Cerebellar nuclear complex (tissue), 1 donor: ENCODE measurements at places on chromosomes 6 and 20.

DNA sequence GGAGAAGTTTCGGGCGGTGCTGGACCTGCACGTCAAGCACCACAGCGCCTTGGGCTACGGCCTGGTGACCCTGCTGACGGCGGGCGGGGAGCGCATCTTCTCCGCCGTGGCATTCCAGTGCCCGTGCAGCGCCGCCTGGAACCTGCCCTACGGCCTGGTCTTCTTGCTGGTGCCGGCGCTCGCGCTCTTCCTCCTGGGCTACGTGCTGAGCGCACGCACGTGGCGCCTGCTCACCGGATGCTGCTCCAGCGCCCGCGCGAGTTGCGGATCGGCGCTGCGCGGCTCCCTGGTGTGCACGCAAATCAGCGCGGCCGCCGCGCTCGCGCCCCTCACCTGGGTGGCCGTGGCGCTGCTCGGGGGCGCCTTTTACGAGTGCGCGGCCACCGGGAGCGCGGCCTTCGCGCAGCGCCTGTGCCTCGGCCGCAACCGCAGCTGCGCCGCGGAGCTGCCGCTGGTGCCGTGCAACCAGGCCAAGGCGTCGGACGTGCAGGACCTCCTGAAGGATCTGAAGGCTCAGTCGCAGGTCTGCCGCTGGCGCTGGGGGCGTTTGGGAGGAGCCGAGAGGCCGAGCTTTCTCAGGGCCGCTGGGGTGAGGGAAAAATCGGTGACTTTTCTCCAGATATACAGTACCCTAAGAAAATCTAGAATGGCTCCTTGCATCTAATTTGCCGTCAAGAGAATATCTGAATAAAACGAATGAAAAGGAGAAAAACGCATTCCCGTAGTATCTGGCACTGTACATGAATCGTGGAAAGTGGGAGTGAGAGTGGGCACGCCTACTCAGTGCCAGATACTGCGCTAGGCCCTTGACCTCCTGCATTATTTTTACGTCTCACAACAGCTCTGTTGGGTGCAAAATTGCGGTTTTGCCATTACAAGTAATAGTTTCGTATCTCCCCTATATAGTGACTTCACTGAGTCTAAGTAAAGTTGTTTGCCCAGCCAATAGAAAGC lies 1.0 kb downstream of the CALHM6 start:
- no peak for DNase-seq

- DNase-seq = no peak
These were observed 595.3 kb upstream of the ADGRB3 start for GRCh38 chr6:68039641-68040311.

DNA sequence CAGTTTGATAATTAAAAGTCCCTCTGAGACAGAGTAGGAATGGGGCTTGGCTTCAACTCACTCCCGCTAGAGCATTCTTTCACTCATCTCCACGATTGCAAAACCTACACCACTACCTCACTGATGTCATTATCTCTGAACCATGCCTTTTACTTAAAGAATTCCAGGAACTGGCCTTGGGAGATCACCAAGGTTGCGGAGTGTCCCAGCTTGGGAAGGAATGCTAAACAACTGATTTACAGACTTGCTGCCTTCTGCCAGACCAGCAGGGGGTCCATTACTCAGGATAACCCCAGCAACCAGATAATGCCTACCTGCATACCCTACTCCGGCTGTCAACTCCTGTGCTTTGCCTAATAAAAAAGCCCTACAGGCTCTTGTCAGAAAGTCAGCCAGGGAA lies 102.2 kb upstream of the RALGAPA2 start:
- DNase-seq = no peak

DNA sequence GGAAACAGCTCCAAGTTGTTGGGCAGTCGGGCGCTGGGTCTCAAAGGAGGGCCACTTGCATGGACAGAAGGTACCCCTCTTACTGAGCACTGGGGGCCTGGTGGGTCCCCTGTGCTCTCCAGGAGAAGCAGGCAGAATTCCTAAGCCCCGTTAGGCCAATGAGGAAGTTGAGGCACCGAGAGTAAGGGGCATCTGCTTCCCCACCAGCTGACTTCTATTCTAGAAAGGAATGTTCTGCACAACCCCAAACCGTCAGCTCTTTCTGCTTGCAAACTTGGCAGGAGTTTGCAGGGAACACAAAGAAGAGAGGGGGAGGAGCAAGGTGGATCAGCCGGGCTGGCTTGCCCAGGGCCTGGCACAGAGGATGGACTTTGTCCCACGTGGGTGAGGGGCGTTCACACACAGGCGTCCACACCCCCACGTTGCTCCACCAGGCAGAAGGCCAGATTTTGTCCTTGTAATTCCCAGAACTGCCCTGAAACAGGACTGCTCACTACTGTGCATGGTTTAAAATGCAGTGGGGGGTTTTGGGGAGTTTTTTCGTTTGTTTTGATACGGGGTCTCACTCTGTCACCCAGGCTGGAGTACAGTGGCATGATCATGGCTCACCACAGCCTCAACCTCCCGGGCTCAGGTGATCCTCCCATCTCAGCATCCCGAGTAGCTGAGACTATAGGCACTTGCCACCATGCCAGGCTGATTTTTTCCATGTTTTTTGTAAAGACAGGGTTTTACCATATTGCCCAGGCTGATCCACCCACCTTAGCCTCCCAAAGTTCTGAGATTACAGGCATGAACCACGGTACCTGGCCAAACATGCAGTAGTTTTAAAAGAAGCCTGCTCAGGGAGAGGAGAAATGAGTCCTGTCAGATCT lies 93.3 kb downstream of the SNX5 start:
- DNase-seq = no peak

- DNase-seq = no peak
These were observed 321.3 kb upstream of the SPTLC3 start for GRCh38 chr20:12687476-12687875.

GRCh38 chr6:14452567-14453527 lies 335.3 kb downstream of the CD83 start:
- no peak for DNase-seq

- no peak for DNase-seq
These were observed 3.4 kb downstream of the CLPSL1 start for GRCh38 chr6:35784200-35784599.
